Foreskin keratinocyte (primary cell): ENCODE measurements at places on chromosomes 3 and 15.

GRCh38 chr3:186452517-186452916 lies 90.5 kb upstream of the DGKG start:
- no peak for DNase-seq

DNA sequence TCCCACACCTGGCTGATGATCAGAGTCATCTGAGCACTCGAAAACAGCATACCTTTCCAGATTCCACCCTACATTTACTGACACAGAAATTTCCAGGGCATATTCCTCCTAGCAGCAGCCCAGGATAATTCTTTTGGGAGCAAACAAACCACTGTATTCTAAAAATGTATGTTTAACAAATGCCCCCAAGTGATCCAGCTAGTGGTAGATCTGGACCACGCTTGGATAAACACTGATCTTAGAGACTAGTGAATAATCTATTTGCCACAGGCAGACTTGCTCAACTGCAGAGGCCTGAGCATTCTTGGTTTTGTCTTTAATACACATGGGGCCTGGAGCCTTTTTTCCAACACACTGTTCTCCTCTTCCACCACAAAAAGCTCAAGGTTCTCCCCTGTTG lies 89.6 kb downstream of the TM4SF4 start:
- DNase-seq = no peak

GRCh38 chr15:71649894-71650293 lies 160.5 kb upstream of the NR2E3 start:
- peak; percentile 86 for DNase-seq

DNA sequence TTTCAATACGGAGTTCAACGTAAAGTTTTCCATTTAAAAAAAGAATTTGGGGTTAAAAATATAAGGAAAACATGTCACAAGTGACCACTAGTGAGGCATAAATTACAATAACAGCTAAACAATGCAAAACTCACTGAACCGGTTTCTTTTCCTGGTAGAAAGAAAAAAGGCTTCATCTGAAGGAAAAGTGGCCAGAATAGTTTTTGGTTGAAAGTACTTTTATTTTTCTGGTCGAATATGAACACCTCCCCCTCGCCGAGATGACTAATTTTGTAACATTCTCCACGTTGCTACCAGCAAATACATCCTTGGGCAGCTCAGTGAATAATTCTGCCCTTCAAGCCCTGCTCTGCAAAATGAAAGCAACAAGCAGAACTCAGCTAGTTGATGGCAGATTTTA lies 3.9 kb upstream of the SRGAP3 start:
- DNase-seq = peak; percentile 75

DNA sequence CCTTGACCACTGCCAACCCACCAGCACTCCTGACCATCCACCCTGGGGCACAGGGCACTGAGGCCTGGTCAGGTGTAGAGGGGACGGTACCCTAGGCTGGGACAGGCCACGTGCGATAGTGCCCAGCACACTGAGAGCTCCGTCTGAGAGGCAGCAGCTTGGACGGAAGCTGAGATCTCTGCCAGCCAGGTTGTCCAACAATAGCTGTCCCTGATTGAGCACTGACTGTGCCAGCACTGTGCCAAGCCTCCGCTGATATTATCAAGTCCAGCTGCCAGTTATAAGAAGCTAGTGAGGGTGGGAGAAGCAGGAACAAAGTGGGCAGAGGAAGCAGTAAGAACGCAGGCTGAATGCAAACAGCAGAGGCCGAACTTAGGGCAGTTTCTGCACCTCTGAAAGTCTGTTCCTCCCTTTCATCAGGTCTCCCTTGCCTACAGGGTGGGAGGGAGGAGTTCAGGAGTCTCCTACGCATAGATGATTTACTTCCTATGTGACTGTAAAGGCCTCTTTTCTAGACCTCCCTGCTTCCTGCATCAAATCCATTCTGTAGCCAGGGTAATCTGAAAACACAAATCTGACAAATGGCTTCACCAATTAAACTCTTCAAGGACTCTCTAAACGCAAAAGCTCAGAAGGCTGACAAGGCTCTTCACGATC lies 29.7 kb downstream of the MRPS11 start:
- DNase-seq = no peak

- no peak for DNase-seq
These were observed 33.3 kb upstream of the RTP4 start for GRCh38 chr3:187334904-187335303.

GRCh38 chr3:109346099-109346498 lies 8.8 kb upstream of the DPPA4 start:
- DNase-seq = no peak

DNA sequence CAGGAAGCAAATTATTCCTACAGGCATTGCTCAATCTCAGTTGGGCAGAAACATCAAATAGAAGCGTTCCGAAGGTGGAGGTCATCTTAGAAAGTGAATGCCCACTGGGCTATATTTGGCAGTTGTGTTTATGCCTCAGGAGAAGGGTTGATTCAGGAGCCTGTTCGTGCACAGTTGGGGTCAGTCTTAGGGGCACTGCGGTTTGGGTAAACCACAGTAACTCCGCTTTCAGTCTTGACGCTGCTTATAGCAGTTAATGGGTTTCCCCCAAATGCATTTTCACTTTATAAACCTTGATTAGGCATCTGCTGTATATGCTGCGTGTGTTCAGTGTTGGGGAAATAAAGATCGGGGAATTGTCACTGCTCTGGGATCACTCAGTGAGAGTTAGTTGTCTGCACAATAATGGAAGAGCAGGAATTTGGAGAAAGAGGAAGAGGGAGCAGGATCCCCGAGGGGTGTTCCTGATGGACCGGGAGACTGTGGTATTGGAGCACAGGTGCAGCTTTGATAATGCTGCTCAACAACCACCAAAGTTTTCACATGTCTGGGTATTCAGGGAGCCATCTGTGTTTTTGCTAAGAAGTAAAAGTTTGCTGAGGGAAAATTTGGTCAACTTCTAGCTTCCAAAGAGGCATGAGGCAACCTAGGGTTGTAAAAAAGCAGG lies 124.3 kb upstream of the EIF1B start:
- DNase-seq = no peak

GRCh38 chr3:31671976-31672375 lies 139.3 kb downstream of the STT3B start:
- DNase-seq = no peak

GRCh38 chr3:181230258-181230657 lies 240.7 kb upstream of the DNAJC19 start:
- no peak for DNase-seq

GRCh38 chr3:172138792-172139507 lies 99.6 kb downstream of the FNDC3B start:
- no peak for DNase-seq

- no peak for DNase-seq
These were observed 52.6 kb upstream of the SEC61A1 start for GRCh38 chr3:127999509-128000106.

DNA sequence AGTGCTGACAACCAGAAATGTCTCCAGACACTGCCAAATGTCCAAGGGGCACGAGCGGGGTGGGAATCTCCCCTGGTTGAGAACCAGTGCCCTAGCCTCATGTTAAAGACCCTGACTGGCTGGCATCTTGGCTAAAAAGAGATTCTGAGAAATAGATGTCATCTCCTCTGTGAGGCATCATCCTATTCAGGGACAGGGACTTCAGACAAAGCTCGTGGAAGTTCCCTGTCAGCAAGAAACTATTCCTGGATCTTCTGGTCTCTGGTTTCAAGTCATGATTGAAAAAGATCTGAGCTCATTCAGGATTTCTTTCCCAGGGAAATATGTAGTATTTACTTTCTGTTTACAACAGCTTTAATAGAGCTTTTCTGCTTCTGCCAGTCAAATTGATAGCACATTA lies 10.8 kb downstream of the WDR5B start:
- no peak for DNase-seq
